ENCODE measurements at places on chromosomes 5 and 9.

GRCh38 chr5:10592601-10593000 lies 28.7 kb downstream of the ANKRD33B start:
- no peak for DNase-seq

- no peak for DNase-seq
Observed at GRCh38 chr5:88770276-88771257, 112.4 kb downstream of the MEF2C start.

DNA sequence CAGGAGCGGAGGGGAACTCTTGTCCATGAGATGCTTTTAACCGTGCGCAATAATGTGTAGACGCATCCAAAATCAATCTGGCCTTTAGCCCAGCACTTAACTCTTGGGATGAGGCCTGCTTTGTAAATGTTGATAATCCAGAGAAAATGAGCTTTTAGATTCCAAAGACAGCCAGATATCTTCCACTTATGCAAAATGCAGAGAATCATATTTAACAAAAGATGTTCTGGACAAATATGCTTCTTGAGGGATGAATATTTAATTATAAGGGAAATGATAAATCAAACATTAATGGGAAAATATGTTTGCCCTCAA lies 5.6 kb downstream of the S1PR3 start:
- DNase-seq: no peak

DNA sequence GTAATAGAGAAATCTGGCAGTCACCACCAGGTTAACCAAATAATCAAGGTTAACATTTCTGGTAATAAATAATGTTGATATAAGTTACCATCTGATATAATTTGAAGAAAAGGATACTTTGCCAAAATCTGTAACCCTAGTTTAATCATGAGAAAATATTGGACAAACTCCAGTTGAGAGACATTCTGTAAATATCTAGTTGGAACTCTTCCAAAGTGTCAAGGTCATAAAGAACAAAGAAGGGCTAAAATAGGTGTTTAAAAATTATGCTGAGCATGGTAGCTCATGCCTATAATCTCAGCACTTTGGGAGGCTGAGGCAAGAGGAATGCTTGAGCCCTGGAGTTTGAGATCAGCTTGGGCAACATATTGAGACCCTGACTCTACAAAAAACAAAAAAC lies 253.3 kb downstream of the MRPS30 start:
- DNase-seq: no peak

DNA sequence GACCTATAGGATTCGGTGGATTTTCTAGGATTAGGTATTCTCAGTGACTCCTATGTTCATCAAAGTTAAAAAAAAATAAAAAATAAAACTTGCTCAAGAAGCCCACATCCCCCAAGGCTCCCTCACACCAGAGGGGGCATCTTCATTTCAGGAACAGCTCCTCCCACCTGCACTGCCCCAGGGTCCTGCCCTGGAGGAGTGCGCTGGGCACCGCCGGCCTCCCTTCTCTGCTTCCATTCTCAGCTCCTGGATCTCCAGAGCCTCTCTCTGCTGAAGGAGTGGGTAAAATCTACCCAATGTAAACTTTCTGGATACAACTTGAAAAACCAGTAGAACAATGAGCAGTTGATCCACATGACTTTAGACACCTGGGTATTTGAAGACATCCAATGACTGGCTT lies 359.8 kb upstream of the IRX4 start:
- no peak for DNase-seq

DNA sequence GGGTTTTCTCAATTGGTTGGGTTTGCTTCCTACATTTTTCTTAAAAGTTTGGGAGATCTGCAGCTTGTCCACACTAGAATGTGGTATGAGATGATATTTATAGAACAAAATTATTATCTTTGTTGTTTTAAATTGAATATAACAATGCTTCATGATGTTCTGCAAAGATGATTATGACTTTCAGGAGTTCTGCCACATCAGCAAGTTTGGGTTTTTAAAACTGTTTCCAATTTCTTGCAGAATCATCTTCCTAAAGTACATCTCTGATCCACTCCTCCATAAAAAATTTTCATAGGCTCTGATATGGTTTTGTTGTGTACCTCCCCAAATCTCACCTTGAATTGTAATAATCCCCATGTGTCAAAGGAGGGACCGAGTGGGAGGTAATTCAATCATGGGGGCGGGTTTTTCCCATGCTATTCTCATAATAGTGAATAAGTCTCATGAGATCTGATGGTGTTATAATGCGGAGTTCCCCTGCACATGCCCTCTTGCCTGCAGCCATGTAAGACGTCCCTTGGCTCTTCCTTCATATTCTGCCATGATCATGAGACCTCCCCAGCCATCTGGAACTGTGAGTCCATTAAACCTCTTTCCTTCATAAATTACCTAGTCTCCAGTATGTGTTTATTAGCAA lies 119.1 kb upstream of the PTGER4 start:
- no peak for DNase-seq

DNA sequence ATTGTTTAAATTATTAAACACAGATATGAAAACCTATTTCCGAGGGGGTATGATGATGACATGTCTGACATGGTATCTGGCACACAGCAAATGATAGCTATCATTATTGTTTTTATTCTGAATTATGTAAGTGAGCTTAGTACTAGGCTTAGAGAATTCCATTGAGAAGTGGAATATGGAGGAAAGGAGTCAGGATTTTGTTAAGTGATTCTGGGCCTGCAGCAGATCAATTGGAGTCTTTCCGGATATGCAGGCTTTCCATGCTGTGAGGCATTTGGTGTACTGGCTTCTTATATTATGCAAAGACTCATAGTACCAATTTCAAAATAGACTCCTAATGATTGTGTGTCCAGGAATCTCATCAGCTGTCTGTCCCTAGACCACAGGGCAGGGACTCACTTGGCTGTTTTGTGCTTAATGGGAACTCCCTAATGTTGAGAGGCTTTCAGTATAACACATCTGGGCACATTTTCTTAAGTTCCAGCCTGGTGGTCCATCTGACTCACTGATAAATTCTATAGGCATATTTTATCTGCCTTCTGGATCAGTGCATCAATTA lies 180.0 kb upstream of the KLF9 start:
- DNase-seq: no peak

DNA sequence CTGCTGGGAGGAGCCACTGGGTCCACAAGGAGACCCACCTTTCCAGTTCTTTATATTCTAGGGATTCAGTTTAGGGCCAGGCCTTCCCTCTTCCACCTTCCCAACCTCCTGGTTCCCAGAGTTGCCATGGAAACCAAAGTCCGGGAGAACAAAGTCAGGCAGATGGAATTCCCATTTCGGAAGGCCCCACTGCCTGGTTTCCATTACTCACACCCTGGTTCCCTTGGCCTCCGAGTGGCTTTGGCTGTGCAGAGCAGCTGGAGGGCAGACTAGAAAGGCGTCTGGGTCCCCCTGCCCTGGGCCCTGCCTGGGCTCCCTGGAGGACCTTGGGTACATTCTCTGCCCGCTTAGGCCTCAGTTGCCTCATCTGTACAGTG lies 136.1 kb downstream of the RGS3 start:
- no peak for DNase-seq

GRCh38 chr5:176589039-176589769 lies 20.8 kb downstream of the GPRIN1 start:
- no peak for DNase-seq

GRCh38 chr5:54249210-54250028 lies 61.0 kb downstream of the ARL15 start:
- peak; percentile 5 for DNase-seq

GRCh38 chr5:95080030-95080429 lies 204.9 kb downstream of the MCTP1 start:
- no peak for DNase-seq

- no peak for DNase-seq
Observed at GRCh38 chr5:96483878-96484277, 50.8 kb upstream of the PCSK1 start.

- DNase-seq: no peak
Observed at GRCh38 chr9:112917987-112918362, 27.3 kb upstream of the SLC46A2 start.

GRCh38 chr5:72177538-72177937 lies 70.3 kb downstream of the MAP1B start:
- no peak for DNase-seq

DNA sequence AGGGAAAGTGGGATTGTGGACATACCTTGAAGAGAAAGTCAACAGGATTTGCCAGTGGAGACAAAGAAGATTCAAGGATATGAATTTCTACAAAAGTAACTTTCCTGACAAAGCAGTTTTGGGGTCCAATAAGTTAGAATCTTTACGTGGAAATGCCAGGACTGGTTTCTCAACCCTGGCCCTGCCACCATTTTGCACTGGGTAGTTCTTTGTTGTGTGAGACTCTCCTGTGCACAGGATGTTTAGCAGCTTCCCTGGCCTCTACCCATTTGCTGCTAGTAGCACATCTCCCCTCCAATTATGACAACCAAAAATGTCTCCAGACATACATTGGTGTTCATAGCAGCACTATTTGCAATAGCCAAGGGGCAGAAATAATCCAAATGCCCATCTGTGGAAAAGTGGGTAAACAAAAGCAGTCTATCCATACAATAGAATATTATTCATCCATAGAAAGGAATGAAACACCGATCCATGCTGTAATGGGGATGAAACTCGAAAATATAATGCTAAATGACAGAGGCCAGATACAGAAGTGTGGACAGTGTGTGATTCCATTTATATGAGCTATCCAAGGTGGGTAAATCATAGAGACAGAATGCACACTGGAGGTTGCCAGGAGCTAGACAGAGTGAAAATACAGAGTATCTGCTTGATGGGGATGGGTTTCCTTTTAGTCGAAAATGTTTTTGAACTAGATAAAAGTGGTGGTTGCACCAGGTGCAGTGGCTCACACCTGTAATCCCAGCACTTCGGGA lies 91.4 kb downstream of the NSUN2 start:
- DNase-seq: no peak

DNA sequence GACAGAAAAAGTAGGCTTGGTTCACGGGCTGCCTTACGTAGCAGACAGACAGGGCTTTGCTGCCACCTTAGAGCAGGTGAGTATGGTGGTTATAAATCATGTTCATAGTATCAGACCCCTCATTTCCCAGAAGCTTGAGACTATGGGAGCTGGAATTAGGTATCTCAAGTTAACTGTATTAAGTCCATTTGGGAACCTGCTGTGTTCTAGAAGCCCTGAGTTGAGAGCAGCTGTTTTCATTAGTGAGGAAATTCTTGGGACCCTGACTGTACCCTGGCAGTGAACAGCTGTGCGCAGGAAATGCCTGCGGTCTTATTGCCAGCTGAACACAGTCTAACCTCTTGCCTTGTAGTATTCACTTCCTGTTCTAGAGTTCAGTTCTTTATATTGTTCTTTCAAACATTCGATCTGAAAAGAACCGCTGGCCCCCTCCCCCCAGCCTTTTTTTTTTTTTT lies 29.8 kb downstream of the UGCG start:
- DNase-seq: peak; percentile 73

- DNase-seq: no peak
Observed at GRCh38 chr9:87064311-87064710, 117.0 kb upstream of the GAS1 start.

GRCh38 chr5:9233712-9234111 lies 312.2 kb downstream of the SEMA5A start:
- DNase-seq: no peak

DNA sequence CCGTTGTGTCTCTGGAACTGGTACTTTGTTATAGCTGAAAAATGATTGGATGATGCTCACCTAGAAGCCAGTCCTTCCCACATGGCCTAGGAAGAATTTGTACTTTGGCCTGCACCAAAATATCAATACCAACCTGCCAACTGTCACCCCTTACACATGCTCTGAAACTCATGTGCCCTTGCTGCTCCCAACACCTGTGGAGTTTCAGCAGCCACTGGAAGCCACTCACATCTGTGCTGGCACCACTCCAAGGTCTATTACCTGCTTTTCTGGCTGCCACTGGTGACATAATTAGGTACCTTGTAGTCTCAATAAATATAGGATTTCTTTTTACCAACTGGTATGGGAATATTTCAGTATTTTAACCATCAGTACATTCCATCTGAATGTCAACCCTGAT lies 363.6 kb downstream of the SH3GL2 start:
- no peak for DNase-seq

- no peak for DNase-seq
Observed at GRCh38 chr9:4066120-4066519, 233.7 kb downstream of the GLIS3 start.

DNA sequence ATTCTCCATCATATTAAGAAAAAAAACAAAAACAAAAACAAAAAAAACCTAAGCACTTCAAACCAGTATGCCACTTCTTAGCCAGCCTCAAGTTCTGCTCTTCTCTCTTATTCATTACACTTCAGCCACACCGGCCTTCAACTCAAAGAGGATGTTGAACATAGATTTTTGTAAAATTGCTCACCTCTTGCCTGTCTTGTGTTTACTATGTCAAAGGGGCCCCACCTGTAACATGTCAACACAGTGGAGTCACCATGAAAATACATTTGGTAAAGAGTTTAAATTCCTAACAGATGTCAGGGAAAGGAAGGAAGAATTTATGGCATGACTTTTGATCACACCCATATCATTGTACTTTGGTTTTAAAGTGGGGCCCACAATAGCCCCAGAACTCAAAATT lies 121.1 kb upstream of the GHR start:
- no peak for DNase-seq

DNA sequence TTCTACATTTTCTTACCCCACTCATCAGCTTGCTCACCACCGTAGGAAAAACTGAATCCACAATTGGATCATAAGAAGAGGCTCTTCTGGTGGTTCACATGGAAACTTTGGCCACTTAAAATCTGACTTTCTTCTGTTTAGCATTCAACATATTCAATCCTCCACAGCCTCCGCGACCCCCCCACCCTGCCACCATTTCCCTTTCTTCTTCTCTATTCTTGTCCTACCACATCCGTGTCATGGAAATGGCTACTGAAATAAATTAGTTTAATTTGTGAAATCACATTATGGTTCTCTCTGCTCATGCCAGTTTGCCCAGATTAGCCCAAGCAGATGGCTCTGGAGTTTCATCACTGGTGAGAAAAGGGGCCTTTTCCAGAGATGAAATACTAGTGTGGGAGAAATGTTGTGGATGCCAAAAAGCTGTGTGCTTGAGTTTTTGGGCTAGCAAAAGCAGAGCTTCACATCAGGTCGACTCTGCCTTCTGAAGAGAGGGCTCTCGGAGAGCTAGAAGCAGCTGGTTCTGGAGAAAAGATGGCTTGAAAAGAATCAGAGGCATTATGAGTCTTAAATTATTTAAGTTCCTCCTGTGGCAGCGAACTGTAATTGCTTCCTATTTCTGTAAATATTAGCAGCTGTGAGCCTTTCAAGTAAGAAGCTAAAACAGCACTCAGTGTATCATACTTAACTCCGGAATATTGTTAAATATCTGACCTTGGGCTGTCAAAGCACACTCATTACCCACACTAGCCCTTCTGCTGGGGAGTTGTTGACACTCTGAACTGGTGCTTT lies 107.1 kb downstream of the MAT2B start:
- no peak for DNase-seq

DNA sequence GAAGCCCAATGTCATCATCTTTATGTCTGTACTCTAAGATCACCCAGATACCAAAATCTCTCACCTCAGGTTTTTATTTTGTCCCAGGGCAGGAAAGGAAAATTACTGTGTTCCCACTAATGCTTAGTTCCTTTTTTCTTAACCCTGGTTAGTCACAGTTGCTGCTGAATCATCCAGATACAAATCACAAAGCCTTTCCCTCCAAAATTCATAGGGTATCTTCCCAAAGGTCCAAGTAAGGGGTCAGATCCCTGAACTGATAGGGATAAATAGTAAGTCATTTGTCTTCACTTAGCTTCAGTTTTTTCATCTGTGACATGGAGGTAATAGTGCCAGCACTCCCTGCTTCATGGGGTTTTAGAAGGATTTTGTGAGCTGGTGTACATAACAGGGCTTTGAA lies 2.2 kb downstream of the PLCXD3 start:
- no peak for DNase-seq

GRCh38 chr9:92048924-92049625 lies 66.1 kb downstream of the SPTLC1 start:
- DNase-seq: no peak

Measured in CD4-positive, alpha-beta T cell treated with Interleukin-12 subunit alpha and Interleukin-12 subunit beta, for 1 hour (primary cell).